ENCODE measurements at places on chromosomes 13 and 19.
A peak's percentile ranks its signal among the peaks of the same experiment; 100 is the strongest.

DNA sequence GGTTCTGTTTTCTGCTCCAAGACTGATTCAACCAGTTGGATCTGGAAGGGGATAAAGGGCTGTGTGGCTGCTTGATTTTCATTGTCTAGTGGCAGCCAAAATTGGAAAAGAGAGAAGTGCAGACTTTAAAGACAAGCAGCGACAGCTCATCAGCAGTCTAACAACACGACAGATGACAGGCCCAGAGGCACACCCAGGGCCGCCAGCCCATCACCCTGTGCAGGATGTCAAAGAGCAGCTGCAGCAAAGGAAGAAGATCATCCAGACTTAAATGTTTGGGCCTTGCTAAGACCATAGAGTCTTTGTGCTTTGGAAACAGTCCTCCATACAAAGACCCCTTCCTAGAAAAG is 421.0 kb upstream of the KLF12 start:
- DNase-seq: no peak

GRCh38 chr19:31883296-31883990 is 462.0 kb upstream of the ZNF507 start:
- DNase-seq: no peak

DNA sequence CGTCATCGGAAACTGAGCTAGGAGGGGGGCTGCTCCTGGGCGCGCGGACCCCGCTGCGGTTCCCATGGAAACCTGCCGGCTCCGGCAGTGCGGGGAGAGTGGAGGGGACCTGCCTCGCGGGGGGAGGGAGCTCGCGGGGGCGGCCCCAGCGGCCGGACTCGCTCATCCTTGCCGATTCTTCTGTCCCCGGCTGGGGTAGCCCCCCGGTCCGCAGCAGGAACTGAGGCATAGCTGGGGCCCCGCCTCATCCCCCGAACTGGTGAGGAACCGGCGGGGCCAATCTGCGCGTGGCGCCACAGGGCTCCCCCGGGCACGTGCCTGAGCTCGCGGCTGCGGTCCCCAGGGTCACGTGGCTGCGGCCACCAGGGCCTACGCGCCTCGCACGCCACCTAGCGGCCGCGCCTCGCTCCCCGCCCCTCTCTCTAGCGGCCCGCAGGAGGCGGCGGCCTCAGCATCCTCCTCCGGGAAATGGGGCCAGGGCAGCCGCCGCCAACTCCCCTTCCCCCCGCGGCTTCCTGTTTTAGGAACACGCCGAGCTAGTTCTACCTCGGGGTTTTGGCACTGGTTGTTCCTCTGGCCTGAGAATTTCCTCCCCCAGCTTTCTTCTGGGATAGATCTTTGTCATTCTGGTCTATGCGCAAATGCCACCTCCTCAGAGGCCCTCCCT is 1.7 kb upstream of the ELAVL3 start:
- peak; percentile 97 for DNase-seq

- no peak for DNase-seq
Measured at GRCh38 chr19:16076958-16077611, 790 bp downstream of the TPM4 start.

GRCh38 chr13:33252135-33252534 is 33.4 kb downstream of the STARD13 start:
- no peak for DNase-seq

DNA sequence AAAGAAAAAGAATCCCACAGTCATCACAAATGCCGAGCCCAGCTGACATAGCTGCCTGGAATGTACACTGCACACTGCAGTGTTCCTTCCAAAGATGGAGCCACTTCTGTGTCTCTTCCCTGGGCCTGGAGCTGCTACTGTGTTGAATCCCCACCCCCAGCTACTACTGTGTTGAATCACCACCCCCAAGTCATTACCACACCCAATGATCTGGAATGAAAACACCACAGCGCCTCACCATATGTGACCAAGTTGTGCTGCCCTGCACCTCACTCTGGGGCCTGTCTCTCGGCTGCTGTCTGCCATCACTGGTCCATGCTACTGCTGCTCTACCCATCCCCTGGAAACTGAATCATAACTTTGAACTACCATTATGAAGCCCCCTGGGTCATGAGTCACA is 861.2 kb downstream of the UQCRFS1 start:
- DNase-seq: peak; percentile 77

Measured in AG20443 (cell line).